ENCODE measurements at places on chromosomes 7 and 10.

GRCh38 chr7:48101968-48102367 is 12.9 kb downstream of the UPP1 start:
- DNase-seq = no peak

- DNase-seq = no peak
These were observed 129.9 kb upstream of the ZNF32 start for GRCh38 chr10:43778571-43778970.

DNA sequence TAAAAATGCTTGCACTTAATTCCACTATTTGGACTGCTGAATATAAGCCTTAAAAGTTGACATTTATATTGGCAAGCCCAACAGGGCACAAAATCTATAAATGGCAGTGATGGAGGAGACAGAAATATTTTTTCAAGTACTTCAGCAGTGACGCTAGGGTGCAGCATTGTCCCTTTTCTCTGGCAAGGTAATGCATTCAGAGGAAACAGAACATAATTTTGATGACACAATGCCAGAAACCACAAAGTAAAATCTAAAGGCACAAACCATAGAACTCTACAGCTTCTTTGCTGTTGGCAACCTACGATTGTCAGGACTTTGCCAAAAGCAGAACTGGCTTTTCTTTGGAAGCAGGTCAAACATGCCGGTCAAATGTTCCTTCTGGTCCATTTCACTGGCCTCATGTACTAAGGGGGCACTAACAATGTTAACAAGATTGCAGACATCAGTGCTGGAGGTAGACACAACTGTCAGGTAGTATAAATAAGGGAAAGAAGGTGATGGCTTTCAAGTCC is 30.9 kb upstream of the FAM133B start:
- DNase-seq = peak; percentile 85

DNA sequence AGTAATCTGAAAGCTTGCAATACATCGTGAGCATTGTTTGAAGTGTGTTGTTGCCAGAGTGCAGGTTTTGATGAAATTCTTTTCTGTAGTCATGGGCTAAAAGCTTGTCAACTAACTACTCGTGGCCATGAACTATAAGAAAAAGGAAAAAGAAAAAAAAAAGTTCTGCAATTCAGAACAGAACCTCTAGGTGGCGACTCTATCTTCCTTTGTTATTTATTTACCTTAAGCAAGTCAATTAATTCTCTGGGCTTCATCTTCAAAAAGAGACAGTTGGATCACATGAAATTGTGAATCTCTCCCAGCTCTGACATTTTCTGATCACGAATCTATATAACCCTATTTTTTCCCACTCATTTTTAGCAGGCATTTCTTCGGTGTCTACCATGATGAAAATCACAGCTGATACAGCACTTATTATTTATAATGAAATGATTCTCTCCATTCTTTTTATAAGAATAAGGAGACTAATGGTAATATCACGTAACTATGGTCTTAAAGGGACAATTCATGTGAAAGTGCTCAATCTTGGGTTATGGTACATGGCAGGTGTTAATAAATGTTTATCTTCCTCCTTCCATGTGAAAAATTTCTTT is 18.8 kb downstream of the TMEM196 start:
- no peak for DNase-seq
